ENCODE measurements at places on chromosomes 2 and 18.
A peak's percentile ranks its signal among the peaks of the same experiment; 100 is the strongest.

DNA sequence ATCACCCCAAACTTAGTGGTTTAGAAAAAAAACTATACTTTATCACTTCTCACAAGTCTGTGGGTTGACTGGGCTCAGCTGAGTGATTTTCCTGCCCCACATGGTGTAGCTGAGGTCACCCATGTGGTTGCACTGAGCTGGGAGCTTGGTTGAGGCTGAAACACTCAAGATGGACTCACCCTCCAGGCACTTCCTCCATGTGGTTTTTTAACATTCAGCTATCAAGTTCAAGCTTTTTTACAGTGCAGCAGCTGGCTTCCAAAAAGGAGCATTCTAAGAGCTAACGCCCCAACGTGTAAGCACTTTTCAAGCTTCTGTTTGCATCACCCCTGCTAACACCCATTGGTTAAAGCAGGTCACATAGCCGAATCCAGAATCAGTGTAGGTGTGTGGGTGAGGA, 105.9 kb upstream of the CREB1 start:
- H3K4me3 ChIP-seq: no peak overlapping the region
- H3K4me1 ChIP-seq: no peaks in the 10 kb centered on the region
- H3K27me3 ChIP-seq: no peaks in the 10 kb centered on the region
- H3K36me3 ChIP-seq: no peaks in the 10 kb centered on the region

DNA sequence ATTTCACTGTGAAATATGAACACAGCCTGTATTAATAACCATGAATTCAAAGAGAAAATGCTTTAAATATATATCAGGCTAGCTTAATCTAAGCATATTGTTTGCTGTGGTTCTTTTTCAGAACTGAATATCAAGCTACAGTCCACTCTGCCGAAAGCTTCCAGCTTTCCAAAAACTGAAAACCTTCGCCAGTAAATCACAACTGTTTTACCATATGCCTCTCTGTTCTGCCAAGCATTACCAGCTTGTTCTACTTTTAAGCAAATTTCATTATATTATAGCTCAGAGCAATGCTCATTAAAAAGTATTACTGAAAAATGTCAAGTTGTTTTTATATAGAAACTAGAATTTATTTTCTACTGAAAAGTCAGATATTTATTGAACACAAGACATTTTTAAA, 277.4 kb downstream of the NRXN1 start:
- no peak overlapping the region for H3K27ac ChIP-seq
- DNase-seq: no peak
- no peaks in the 10 kb centered on the region for H3K36me3 ChIP-seq
- H3K4me1 ChIP-seq: no peaks in the 10 kb centered on the region

- no peak overlapping the region for H3K4me3 ChIP-seq
- no peaks in the 10 kb centered on the region for H3K27me3 ChIP-seq
- H3K4me1 ChIP-seq: no peaks in the 10 kb centered on the region
- no peak for DNase-seq
- H3K27ac ChIP-seq: no peak overlapping the region
- H3K36me3 ChIP-seq: no peaks in the 10 kb centered on the region
Measured at GRCh38 chr2:9945596-9945995, 5.9 kb upstream of the GRHL1 start.

GRCh38 chr18:703213-703967, 9.0 kb downstream of the ENOSF1 start:
- peak overlapping the region; percentile 25 for H3K27ac ChIP-seq
- H3K27me3 ChIP-seq: no peaks in the 10 kb centered on the region
- H3K4me1 ChIP-seq: no peaks in the 10 kb centered on the region
- no peak for DNase-seq
- H3K36me3 ChIP-seq: peaks cover 33% of the 10 kb centered on the region

GRCh38 chr2:18297534-18298058, 262.9 kb downstream of the RDH14 start:
- H3K27me3 ChIP-seq: no peaks in the 10 kb centered on the region
- no peaks in the 10 kb centered on the region for H3K36me3 ChIP-seq
- H3K4me3 ChIP-seq: no peak overlapping the region
- no peaks in the 10 kb centered on the region for H3K4me1 ChIP-seq

DNA sequence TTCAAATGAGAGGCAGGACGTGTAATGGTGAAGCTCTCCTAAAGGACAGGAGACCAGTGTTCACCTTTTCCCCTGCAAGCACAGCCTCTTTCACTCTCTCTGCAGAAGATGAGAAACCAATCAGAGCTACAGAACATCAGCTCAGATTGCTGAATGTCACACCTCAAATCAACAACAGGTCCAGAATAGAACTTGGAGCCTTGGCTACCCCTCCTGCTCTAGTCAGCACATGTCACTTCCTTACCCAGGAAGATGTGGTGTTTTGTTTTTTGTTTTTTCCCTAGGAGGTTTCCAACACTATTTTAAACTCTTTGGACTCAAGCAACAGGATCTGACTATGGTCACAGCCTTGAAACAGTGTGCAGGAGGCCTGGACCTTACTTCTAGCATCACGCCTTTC, 41.3 kb upstream of the PCBP1 start:
- H3K36me3 ChIP-seq: peaks cover 71% of the 10 kb centered on the region
- no peaks in the 10 kb centered on the region for H3K27me3 ChIP-seq
- DNase-seq: no peak
- no peak overlapping the region for H3K4me3 ChIP-seq
- no peaks in the 10 kb centered on the region for H3K4me1 ChIP-seq

GRCh38 chr2:101140978-101141655, 10.1 kb downstream of the TBC1D8 start:
- H3K27me3 ChIP-seq: no peaks in the 10 kb centered on the region
- no peaks in the 10 kb centered on the region for H3K4me1 ChIP-seq
- DNase-seq: no peak
- H3K4me3 ChIP-seq: no peak overlapping the region
- no peak overlapping the region for H3K27ac ChIP-seq

DNA sequence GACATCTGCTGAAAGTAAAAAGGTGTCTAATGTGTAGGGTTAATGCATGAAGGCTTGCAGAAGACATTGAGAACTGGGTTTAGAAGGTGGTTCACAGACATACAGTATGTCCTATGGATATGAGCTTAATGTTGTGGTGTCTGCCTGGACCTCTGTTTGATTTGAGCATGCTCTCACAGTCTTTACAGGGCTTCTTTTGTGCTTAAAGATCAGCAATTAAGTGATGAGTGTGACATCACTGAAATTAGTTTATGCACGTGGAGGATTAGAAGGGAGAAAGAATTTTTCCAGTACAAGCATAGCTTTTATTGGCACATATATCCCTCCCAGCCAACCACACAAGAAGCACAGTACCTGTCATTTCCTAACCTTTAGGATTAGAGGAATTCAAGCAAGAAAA, 367.5 kb upstream of the RAB12 start:
- no peaks in the 10 kb centered on the region for H3K4me1 ChIP-seq
- DNase-seq: no peak
- no peak overlapping the region for H3K27ac ChIP-seq

DNA sequence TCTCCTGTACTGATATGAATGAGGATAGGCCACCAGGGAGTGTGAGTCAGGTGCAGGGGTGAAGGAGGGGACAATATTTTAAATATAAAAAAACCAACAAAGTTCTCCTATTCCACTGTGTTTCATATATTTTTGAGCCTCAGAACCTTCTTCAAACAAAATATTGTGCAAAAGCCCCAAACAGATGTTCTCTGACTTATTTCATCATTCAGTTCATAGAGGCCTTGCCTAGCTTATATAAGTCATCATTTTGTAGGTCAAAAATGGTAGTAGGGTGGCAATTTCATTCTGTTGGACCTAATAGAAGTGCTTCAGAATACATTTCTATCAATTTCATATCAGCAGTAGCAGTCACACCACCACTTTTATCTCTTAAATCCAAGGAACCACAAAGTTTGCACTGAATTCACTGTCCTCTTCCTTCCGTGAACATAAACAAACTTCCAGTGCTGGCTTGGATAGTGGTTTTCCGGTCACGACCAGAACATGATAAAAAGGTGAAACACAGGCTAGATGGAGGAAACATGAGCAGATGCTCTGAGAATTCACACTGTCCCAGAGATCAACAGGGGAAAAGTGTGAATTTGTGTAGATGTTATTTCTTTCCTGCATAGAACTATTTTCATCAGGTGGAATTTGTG, 99.1 kb downstream of the EN1 start:
- no peak for DNase-seq
- H3K4me1 ChIP-seq: no peaks in the 10 kb centered on the region
- no peak overlapping the region for H3K4me3 ChIP-seq
- H3K36me3 ChIP-seq: no peaks in the 10 kb centered on the region

DNA sequence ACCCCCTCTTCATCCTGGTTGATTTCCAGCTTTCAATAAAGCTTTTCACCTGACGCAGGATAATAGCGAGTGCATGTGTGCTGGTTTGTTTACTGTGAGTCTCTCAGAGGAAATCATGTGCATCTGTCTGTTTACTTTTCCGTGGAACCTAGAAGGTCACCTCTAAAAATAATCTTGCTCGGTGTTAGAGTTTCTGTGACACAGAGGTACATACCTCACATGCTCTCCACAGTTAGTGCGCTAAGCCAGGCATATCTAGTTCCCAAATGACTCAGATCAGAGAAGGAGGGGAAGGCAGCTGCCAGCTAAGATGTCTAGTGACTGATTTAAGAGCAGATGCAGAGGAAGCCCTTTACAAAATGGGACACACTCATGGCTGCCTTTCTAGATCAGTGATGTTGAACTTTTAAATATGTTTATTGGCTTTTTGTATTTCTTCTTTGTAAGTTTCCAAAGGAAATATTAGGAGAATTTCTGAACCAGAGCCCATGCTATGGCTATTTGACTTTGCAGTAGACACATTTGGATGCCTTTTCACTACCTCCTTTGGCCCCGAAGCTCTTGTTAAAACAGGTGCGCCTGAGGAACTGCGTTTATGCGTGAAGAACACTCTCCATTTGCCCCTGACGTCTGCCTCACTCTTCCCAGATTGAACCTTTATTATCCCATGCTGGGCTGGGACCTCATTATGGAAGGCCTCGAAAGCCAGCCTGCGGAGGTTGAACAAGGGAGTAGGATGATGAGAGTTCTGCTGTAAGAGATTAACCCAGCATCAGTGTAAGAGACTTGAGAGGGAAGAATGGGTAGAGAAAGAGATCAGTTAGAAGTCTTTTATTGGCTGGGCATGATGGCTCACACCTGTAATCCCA, 145.6 kb downstream of the FAM161A start:
- no peak overlapping the region for H3K4me3 ChIP-seq
- H3K27ac ChIP-seq: no peak overlapping the region
- no peak for DNase-seq
- no peaks in the 10 kb centered on the region for H3K27me3 ChIP-seq
- no peaks in the 10 kb centered on the region for H3K4me1 ChIP-seq
- H3K36me3 ChIP-seq: no peaks in the 10 kb centered on the region

- peaks cover 48% of the 10 kb centered on the region for H3K27me3 ChIP-seq
- no peak for DNase-seq
- H3K4me3 ChIP-seq: peak within 1 kb of the TSS; percentile 64
- no peaks in the 10 kb centered on the region for H3K4me1 ChIP-seq
- H3K27ac ChIP-seq: no peak within 1 kb of the TSS
- H3K36me3 ChIP-seq: no peaks in the 10 kb centered on the region
Measured at GRCh38 chr18:657311-658000, at the start of gene TYMS. TYMS (plus strand) TSS chr18:657653; CDS start chr18:657743, 90 bp downstream.

DNA sequence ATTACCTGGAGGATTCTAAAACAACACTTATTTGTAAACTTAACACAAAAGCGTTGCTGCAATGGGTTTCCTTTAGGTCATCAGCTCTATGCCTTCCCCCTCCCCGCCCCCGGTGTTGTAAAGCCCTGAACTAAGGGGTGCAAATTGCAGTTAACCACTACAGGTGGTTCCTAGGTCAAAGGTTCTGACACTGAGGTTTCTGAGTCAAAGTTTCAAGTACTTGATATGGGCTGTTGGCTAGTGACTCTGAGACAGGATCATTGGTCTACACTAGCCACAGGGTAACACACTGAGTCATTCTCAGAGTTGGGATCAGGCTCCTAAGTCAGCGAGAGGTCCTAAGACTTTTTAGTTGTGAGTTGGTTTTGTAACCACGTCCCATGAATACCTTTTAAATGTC, 15.4 kb downstream of the IL1B start:
- H3K27me3 ChIP-seq: no peaks in the 10 kb centered on the region
- H3K4me3 ChIP-seq: no peak overlapping the region
- H3K27ac ChIP-seq: no peak overlapping the region
- H3K4me1 ChIP-seq: no peaks in the 10 kb centered on the region
- no peak for DNase-seq

DNA sequence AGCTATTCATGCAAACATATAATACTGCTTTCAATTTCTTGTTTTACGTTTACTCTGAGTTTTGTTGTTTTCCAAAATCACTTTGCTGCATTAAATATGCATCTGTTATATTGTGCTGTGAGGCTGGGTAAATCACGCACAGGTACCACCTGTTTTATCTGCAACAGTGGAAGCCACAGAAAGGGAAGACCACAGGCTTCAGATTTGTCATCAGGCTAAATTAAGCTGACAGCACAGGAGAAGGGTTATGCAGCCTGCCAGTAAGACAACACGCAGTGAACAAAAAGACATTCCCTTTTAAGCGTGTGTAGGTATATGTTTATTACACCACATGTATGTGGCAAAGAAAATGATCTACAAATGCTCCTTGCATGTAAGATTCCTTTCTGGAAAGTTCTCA, 38.2 kb downstream of the ZNF516 start:
- H3K27me3 ChIP-seq: no peaks in the 10 kb centered on the region
- H3K27ac ChIP-seq: no peak overlapping the region
- H3K4me1 ChIP-seq: peaks cover 47% of the 10 kb centered on the region
- DNase-seq: no peak
- no peaks in the 10 kb centered on the region for H3K36me3 ChIP-seq
- H3K4me3 ChIP-seq: no peak overlapping the region

GRCh38 chr2:216030216-216030615, 16.9 kb upstream of the MREG start:
- H3K4me1 ChIP-seq: no peaks in the 10 kb centered on the region
- H3K27me3 ChIP-seq: no peaks in the 10 kb centered on the region
- DNase-seq: no peak

- H3K36me3 ChIP-seq: no peaks in the 10 kb centered on the region
- no peak for DNase-seq
Measured at GRCh38 chr2:120775194-120775593, 39.5 kb downstream of the GLI2 start.

- no peak for DNase-seq
- no peaks in the 10 kb centered on the region for H3K36me3 ChIP-seq
- no peaks in the 10 kb centered on the region for H3K4me1 ChIP-seq
- H3K27ac ChIP-seq: no peak overlapping the region
- H3K27me3 ChIP-seq: no peaks in the 10 kb centered on the region
Measured at GRCh38 chr18:46010676-46011075, 43.5 kb upstream of the EPG5 start.

GRCh38 chr2:197850882-197851450, 46.6 kb downstream of the PLCL1 start:
- no peaks in the 10 kb centered on the region for H3K27me3 ChIP-seq
- no peak overlapping the region for H3K27ac ChIP-seq
- no peak for DNase-seq
- H3K4me3 ChIP-seq: no peak overlapping the region
- H3K36me3 ChIP-seq: no peaks in the 10 kb centered on the region
- no peaks in the 10 kb centered on the region for H3K4me1 ChIP-seq

DNA sequence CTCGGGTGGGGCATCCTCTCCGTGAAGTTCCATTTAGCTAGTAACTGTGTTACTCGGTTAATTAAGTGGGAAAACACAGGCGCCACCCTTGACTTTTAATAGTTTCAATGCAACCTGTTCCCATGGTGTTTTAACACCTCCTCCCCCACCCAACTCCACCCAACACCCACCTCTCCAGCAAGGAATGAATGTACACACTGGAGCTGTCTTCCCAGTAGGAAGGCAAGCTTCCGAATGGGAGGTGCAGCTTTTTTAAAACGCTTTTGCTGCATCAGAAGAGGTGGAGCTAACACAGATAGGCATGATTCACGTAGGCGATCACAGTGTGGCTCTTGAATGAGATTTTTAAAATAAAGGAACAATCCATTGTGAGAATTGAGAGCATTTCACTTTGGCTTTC, 73.8 kb upstream of the AGAP1 start:
- H3K36me3 ChIP-seq: no peaks in the 10 kb centered on the region
- H3K4me1 ChIP-seq: no peaks in the 10 kb centered on the region
- no peak for DNase-seq
- no peak overlapping the region for H3K27ac ChIP-seq
- H3K4me3 ChIP-seq: no peak overlapping the region
